ENCODE measurements at places on chromosomes 13 and 19. TPM values are rescaled to one million over a fixed set of nuclear protein-coding genes. Genes with fewer than 3 reads are reported as not detected.

CYP4F12 gene
- not detected for total RNA-seq

DNA sequence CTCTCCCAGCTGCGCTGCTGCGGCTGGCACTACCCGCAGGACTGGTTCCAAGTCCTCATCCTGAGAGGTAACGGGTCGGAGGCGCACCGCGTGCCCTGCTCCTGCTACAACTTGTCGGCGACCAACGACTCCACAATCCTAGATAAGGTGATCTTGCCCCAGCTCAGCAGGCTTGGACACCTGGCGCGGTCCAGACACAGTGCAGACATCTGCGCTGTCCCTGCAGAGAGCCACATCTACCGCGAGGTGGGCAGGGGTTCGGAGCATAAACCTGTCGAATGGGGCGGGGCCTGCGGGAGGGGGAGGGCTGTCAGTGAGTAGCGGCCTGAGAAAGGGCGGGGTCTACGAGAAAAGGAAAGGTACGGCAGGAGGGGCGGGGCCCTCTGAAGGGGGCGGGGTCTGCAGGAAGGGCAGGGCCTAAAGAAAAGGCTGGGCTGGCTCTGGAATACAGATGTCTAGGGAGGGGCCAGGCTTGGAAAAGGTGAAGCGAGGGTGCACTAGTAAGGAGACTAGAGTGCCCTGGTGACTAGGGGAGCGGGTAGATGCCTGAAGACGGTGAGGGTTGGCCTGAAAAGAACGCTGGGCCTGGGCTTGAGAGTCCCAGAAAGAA lies 3.6 kb downstream of the CD37 start:
- H3K27me3 ChIP-seq, result no peaks in the 10 kb centered on the region
- peaks cover 13% of the 10 kb centered on the region for H3K36me3 ChIP-seq
- H3K4me3 ChIP-seq, result no peak overlapping the region
- H3K4me1 ChIP-seq, result peaks cover 6% of the 10 kb centered on the region

DNA sequence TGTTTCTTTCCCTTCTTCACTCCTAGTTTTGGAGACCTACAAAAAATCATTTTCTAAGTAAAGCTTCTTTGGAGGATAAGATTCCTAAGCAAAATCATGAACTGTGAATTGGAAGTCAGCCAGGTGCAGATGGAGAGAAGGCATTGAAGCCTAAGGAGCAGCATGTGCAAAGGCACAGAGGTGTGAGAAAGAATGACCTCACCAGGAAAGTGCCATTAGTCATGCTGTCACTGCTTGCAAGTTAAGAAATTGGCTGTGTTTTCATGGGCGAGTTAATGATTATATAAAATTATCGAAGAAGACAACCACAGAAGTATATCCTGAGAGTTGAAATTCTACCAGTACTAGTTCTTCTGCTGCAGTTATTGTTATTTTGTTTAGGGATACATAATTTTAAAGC lies 80.3 kb upstream of the KLHL1 start:
- no peaks in the 10 kb centered on the region for H3K36me3 ChIP-seq
- no peak overlapping the region for H3K4me3 ChIP-seq
- H3K27ac ChIP-seq, result no peak overlapping the region
- H3K4me1 ChIP-seq, result no peaks in the 10 kb centered on the region
- no peak for DNase-seq
- H3K27me3 ChIP-seq, result no peaks in the 10 kb centered on the region

DNA sequence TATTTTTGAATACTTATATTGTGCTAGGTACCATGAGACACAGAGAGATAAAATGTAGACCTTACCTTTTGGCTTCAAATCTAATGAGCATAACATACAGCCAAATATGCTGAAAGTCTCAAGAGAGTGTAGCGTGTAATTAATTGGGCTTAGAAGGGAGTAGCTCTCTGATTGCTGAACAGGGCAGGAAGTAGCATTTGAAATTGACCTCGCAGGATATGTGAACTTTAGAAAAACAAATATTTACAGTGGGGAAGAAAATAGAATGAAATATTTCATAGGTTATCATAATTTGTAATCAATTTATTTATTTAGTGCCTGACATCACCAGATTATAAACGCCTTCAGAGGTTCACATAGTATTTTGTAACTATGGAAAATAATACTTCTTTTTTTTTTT lies 327.1 kb downstream of the RFC3 start:
- no peak overlapping the region for H3K4me3 ChIP-seq
- no peak for DNase-seq
- no peaks in the 10 kb centered on the region for H3K4me1 ChIP-seq
- no peaks in the 10 kb centered on the region for H3K27me3 ChIP-seq
- H3K27ac ChIP-seq, result no peak overlapping the region
- H3K36me3 ChIP-seq, result no peaks in the 10 kb centered on the region

DNA sequence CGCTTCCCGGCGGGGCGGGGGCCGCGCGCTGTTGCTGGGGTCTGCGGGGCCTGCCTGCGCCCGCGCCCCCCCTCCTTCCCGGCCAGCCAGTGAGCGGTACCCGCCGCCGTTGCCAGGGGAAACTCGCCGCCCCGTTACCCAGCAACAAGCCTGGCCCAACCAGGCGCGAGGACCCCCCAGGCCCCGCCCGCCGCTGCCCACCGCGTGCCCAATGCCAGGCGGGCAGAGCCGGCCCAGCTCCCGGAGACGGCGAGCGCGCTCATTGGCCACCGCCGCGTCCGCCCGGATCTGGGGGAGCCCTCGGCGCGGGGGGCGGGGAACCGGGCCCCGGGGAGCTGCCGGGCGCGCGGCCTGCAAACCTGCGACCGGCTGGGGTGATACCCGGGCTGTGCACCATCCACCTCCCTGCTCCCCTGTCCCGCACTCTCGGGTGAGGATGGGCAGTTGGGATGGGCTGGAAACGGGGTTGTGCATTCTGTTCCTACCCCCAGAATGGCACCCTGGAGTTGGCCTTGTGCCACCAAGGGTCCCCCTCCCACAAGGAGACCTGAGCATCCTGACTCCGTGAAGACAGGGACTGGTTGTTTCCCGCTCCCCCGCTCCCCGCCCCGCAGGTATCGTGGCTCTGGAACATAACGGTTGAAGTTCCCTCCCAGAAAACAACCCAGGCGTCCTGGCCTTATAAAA lies 8.8 kb upstream of the BBC3 start:
- H3K36me3 ChIP-seq, result no peaks in the 10 kb centered on the region
- peaks cover 31% of the 10 kb centered on the region for H3K4me1 ChIP-seq
- H3K27me3 ChIP-seq, result no peaks in the 10 kb centered on the region

DNA sequence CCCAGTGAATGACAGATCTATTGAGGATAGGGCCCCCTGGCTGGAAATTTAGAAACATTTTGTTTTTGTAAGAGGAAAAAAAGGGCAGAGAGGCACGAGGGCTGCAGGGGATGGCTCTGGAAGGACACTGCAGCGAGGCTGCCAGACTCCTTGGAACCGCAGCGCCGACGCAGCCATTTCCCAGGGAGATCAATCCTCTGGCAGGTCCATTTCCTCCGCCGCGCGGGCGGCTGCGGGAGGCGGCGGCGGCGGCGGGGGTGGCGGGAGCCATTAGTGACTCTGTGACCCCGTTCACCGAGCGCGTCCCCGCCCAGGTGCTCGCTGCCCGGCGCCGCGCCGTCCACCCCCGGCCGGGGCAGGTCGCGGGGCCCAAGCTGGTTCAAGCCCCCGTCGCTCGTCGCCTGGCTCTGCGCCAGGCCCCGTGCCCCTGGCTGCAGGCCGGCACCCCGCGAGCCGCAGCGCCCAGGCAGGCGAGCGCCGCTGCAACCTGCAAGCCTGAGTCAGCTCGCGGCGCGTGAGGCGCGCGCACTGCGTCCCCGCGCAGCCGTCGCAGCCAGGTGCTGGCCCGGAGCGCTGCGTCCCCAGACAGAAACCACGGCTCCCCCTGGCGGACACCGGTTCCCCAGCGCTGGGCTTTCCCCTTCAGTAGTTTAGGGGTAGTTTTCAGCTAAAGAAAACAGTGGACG lies 192.6 kb downstream of the KATNAL1 start:
- peaks cover 18% of the 10 kb centered on the region for H3K4me1 ChIP-seq
- no peaks in the 10 kb centered on the region for H3K27me3 ChIP-seq
- H3K4me3 ChIP-seq, result peak overlapping the region; percentile 66
- no peaks in the 10 kb centered on the region for H3K36me3 ChIP-seq
- DNase-seq, result peak; percentile 63

HNRNPM gene
- total RNA-seq, result 172 TPM

- no peak overlapping the region for H3K4me3 ChIP-seq
- H3K36me3 ChIP-seq, result peaks cover 10% of the 10 kb centered on the region
- H3K27ac ChIP-seq, result no peak overlapping the region
These were observed 135.6 kb downstream of the RNF17 start for GRCh38 chr13:24899601-24900000.

- H3K4me3 ChIP-seq, result no peak overlapping the region
- H3K27ac ChIP-seq, result no peak overlapping the region
- H3K27me3 ChIP-seq, result peaks cover 3% of the 10 kb centered on the region
These were observed 17.4 kb upstream of the SDHAF1 start for GRCh38 chr19:35977446-35978222.

GRCh38 chr19:459724-460511 lies 915 bp downstream of the SHC2 start:
- peaks cover 5% of the 10 kb centered on the region for H3K4me1 ChIP-seq
- H3K36me3 ChIP-seq, result no peaks in the 10 kb centered on the region
- H3K27me3 ChIP-seq, result peaks cover 2% of the 10 kb centered on the region
- H3K27ac ChIP-seq, result no peak overlapping the region

KIR3DL1 gene
- not detected for total RNA-seq

GRCh38 chr13:46982856-46983582 lies 86.2 kb upstream of the HTR2A start:
- H3K27ac ChIP-seq, result no peak overlapping the region
- no peak overlapping the region for H3K4me3 ChIP-seq
- H3K36me3 ChIP-seq, result no peaks in the 10 kb centered on the region
- no peaks in the 10 kb centered on the region for H3K27me3 ChIP-seq
- H3K4me1 ChIP-seq, result no peaks in the 10 kb centered on the region

EPSTI1 gene
- 96.0 TPM for total RNA-seq

- peaks cover 2% of the 10 kb centered on the region for H3K27me3 ChIP-seq
- no peaks in the 10 kb centered on the region for H3K4me1 ChIP-seq
- no peak overlapping the region for H3K27ac ChIP-seq
These were observed 99.0 kb downstream of the TM9SF2 start for GRCh38 chr13:99600318-99600717.

DNA sequence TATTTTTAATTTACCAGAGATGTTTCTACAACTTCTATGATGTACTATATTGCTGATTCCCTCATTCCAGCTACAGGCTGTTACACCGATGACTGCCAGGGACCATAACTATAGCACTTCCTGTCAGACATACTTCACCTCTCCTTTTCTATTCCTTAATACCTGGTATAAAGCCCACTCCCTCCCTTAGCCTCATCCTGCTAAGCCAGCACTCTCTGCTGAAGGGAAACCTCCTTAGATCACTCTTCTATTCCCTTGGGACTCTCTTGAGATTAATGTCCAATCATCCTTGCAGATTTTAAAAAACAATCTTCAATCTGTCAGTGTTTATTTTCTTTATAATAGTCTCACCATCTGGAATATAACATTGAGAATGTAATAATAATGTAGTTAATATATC lies 127.9 kb downstream of the DIAPH3 start:
- H3K4me1 ChIP-seq, result no peaks in the 10 kb centered on the region
- H3K4me3 ChIP-seq, result no peak overlapping the region
- no peaks in the 10 kb centered on the region for H3K27me3 ChIP-seq
- H3K36me3 ChIP-seq, result no peaks in the 10 kb centered on the region
- no peak for DNase-seq

METTL21C gene
- not detected for total RNA-seq

DNA sequence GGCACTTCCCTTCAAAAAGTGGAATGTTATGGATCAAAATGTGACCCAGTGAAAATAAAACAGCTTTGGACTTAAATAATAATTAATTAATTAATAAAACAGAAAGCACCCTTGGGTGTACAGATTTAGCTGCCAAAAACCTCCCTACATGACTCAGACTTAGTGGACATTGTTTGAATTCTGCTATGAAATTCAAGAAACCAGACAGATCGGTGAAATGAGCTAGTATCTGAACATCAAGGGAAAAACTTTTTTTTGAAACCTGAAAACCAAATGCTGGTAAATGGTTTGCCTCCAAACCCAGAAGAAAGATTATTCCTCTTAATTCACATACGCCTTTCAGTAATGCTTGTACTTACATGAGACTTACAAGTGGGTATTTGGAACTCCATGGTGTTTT lies 33.5 kb downstream of the SOX21 start:
- H3K36me3 ChIP-seq, result no peaks in the 10 kb centered on the region
- H3K27ac ChIP-seq, result no peak overlapping the region
- H3K4me3 ChIP-seq, result no peak overlapping the region
